ENCODE measurements at places on chromosomes 3 and 15. TPM values are rescaled to one million over a fixed set of nuclear protein-coding genes. Genes with fewer than 3 reads are reported as not detected.

Gene TFDP2
- 23.7 TPM for total RNA-seq

Gene IQCH
- total RNA-seq: 2.5 TPM

Gene HEMK1
- 12.5 TPM for total RNA-seq

Gene PEX11A
- total RNA-seq: 10.2 TPM

Gene CAND2
- total RNA-seq: 2.9 TPM

Gene RBMS3
- 127 TPM for total RNA-seq

Gene FOXB1
- not detected for total RNA-seq

Gene METTL6
- total RNA-seq: 21.5 TPM

Gene PAQR5
- total RNA-seq: 2.7 TPM

Gene COL7A1
- total RNA-seq: 3.1 TPM

Gene LTF
- not detected for total RNA-seq

Gene KPNA4
- total RNA-seq: 57.8 TPM

Gene PLCH1
- total RNA-seq: not detected

Gene HRH1
- total RNA-seq: 13.1 TPM

Gene BOC
- 5.3 TPM for total RNA-seq

Gene RAB6B
- 0.28 TPM for total RNA-seq

Gene KLHL6
- total RNA-seq: not detected

Gene GRK7
- total RNA-seq: not detected

Gene SYNPR
- total RNA-seq: not detected

Gene UROC1
- total RNA-seq: not detected

Gene ADPRH
- total RNA-seq: under 0.01 TPM

Gene SERPINI1
- total RNA-seq: 1.1 TPM

Gene ACAD9
- total RNA-seq: 34.4 TPM

Gene CCDC33
- not detected for total RNA-seq

Gene PROS1
- total RNA-seq: 1.6 TPM

Gene AMT
- total RNA-seq: 0.36 TPM

Gene OXTR
- total RNA-seq: 56.1 TPM

Gene MYZAP
- total RNA-seq: not detected

Gene CFAP100
- not detected for total RNA-seq

Gene MAGI1
- 26.4 TPM for total RNA-seq

Gene EPHB1
- total RNA-seq: 0.36 TPM

Gene CIAO2A
- total RNA-seq: 69.4 TPM

Gene USF3
- 5.2 TPM for total RNA-seq

Gene AGBL1
- not detected for total RNA-seq

Gene CACNA1D
- under 0.01 TPM for total RNA-seq

Gene CA12
- 33.7 TPM for total RNA-seq

Gene PCCB
- total RNA-seq: 76.2 TPM

Gene TPRA1
- total RNA-seq: 17.9 TPM

Gene RASL12
- total RNA-seq: under 0.01 TPM

Gene MASP1
- total RNA-seq: 13.1 TPM

Gene TNK2
- 2.2 TPM for total RNA-seq

Gene SPTSSB
- total RNA-seq: not detected

Gene SPINT1
- total RNA-seq: 0.56 TPM

Gene ALDH1A2
- not detected for total RNA-seq

Gene CCDC12
- 15.2 TPM for total RNA-seq

Gene STAB1
- total RNA-seq: not detected

Gene ITIH4
- total RNA-seq: 0.28 TPM

All from IMR-90 (cell line).